ENCODE measurements at places on chromosomes 13 and 19. TPM values are rescaled to one million over a fixed set of nuclear protein-coding genes. Genes with fewer than 3 reads are reported as not detected.

The EBI3 gene
- total RNA-seq, result 47.0 TPM

The GPR180 gene
- total RNA-seq, result 9.2 TPM

The C1QTNF9B gene
- total RNA-seq, result not detected

The NOSIP gene
- total RNA-seq, result 67.1 TPM

GRCh38 chr19:1754636-1755466, 1.5 kb downstream of the ONECUT3 start:
- peak; percentile 20 for DNase-seq

- DNase-seq, result no peak
Observed at GRCh38 chr13:29281932-29282495, 313.5 kb downstream of the SLC7A1 start.

GRCh38 chr13:94234738-94235137, 244.7 kb downstream of the DCT start:
- no peak for DNase-seq

DNA sequence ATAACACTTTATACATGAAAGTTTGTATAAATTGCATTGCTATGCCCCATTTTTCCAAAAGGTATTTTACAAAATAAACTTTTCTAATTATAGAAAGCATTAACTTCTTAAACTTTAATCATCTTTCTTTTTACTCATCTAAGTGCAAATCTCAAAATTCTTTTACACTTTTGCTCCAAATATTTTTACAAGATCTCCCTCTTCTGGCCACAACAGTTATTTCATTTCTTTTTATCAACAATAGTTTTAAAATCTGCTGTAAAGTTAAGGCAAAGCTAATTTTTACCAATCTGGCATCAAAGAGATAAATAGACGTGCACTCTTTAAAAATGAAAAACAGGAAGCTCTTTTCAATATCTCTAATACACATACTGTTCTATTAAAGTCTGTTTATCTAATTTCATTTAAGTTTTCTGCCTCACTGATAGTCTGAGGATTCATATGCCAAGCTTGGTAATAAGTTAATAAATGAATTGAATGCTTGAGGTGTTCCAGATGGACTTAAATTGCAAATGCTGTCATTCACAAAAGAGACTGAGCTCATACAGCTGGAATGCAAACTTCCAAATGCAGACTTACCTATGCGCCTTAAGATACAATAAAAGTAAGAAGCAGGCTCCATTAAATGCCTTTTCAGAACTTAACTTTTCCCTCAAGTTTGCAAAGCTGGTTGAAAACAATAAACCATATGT, 583.0 kb upstream of the ATXN8OS start:
- DNase-seq, result no peak

DNA sequence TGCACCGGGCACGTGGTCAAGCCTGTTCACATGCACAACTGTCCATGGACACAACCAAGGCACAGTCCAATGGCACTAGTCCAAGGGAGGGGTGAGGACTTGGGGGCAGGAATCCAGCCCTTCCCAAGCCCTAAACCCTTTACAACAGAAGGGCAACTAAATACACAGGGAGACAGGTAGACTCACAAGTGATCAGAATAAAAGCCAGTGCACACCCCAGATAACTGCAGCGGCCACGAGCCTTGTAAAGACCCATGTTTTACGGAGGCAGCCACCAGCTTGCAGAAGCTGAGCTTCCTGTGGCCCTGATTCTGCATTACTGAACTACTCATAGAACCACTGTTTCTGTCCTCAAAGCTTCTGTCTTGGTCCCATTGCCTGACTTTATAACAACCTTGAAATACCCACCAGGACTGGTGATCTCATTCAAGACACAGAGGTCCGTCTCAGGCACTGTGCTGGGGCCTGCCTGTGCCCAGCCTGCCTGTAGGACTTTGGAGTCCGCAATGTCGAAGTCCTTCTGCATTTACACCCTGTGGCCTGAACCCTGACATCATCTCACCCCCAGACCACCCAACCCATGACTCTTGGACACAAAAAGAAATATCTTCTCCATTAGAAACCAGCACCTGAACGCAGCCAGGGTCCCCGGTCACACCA, 181.2 kb downstream of the COL4A1 start:
- no peak for DNase-seq

- no peak for DNase-seq
Observed at GRCh38 chr19:38003438-38004185, 96.6 kb downstream of the SIPA1L3 start.

GRCh38 chr19:15197275-15197941, 3.4 kb downstream of the NOTCH3 start:
- DNase-seq, result no peak

- DNase-seq, result no peak
Observed at GRCh38 chr13:105202354-105202753, 1333.1 kb downstream of the EFNB2 start.

GRCh38 chr19:1767464-1767933, 14.2 kb downstream of the ONECUT3 start:
- peak; percentile 46 for DNase-seq

GRCh38 chr19:4373601-4374497, 26.5 kb downstream of the SH3GL1 start:
- no peak for DNase-seq

DNA sequence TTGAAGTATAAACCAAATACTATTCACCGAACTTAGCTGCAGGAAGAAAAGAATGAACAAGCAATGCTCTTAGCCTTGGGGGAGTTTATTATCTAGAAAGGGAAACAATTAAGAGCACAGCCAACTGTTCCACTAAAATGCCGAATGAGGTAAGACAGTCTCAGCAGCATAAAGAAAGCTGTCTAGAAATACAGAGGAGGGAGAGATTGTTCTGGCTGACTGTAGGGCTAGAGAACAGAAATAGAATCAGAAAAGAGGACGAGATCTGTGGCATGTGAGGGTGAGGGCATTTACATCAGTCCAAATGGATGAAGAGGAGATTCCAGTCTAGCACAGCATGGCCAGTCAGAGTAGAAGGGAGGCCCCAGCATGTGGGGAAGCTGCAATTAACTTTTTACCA, 56.8 kb upstream of the TNFRSF19 start:
- no peak for DNase-seq

DNA sequence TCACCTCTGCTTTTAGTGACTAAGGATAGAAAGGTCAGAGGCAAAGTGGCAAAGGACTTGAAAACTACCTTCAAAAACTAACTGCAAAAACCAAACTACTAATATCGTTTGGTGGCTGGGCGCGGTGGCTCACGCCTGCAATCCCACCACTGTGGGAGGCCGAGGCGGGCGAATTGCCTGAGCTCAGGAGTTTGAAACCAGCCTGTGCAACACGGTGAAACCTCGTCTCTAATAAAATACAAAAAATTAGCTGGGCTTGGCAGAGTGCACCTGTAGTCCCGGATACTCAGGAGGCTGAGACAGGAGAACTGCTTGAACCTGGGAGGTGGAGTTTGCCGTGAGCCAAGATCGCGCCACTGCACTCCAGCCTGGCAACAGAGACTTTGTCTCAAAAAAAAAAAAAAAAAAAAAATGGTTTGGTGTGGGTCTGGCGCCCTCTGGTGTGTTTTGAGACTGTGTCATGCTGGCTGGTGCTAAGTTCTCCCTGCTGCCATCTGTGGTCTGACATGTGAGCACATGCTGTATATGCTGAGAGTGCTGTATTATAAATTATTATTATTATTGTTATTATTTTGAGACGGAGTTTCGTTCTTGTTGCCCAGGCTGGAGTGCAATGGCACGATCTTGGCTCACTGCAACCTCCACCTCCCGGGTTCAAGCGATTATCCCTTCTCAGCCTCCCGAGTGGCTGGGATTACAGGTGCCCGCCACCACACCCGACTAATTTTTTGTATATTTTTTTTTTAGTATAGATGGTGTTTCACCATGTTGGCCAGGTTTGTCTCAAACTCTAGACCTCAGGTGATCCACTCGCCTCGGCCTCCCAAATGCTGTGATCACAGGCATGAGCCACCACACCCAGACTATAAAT, 36.0 kb upstream of the RNF17 start:
- DNase-seq, result peak; percentile 63

DNA sequence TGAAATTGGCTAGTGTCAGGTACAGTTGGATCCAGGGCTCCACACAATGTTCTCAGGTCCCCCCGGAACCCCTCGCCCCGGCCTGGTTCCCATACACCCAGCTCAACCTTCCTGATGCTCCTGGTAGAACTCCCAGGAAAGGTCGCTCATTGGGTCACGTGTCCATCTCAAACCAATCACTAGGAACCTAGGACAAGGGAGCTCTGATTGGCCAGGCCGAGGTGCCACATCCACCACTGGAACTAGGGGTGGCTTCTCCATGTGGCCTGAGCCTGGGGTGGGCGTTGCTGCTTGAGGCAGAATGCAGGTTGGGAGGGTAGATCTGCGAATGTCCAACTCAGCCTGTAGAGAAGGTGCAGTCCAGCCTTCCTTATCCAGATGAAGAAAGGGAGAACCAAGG, 6.9 kb upstream of the MEF2B start:
- no peak for DNase-seq

- no peak for DNase-seq
Observed at GRCh38 chr13:51276636-51277035, 54.4 kb downstream of the FAM124A start.
